Effector CD4-positive, alpha-beta T cell (primary cell): ENCODE measurements at places on chromosomes 1 and 21.

DNA sequence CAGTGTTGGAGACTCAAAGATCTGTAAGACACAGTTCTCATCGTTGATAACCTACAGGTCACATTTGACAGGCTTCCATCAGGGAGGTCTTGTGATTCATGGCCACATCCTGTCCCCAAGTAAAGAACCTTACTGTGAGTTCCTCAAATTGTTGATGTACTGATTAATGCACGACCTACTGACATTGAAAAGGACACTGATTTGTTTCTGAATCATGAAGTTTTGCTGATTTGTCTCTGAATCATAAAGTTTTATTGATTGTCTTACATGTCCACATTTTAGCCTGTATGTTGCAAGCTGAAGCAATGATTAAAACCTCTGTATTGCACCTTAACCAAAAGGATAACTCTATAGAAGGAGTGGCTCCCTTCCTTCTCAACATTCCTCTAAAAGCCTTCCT lies 476.3 kb upstream of the RUNX1 start:
- no peak for DNase-seq

- no peak for DNase-seq
These were observed 5.4 kb downstream of the CD2 start for GRCh38 chr1:116759636-116760035.

DNA sequence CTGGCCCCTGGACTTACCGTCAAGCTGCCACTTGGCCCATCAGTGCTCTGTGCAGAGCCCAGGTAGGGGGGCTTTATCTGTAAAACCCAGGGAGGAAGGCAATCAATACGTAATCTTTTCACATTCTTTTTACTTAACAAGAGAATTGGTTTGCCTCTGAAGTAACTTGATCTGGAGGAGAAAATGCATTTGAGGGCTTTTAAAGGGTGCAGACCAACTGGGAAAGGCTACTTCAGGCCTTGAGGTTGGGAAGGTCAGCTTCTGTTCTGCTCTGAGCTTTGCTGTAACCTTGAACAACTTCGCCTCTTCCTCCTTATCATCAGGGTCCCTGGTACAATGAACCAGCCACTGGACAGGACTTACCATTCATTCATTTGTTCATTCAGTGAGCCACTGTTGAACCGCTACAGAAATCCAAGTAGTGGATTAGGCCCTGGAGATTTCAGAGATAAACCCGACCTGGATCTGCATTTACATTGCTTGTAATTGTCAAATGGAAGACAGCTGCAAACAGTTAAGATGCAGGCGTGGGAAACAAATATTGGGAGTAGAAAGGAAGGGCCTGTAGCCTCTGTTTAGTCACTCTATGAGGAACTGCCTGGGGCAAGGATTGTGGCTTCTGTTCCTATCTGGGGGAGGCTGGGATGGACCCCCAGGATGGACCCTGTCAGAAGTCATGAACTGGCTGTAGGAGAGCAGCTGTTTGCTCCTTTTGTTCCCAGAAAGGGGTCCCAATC lies 90.9 kb downstream of the MAN1C1 start:
- DNase-seq: no peak

- DNase-seq: no peak
These were observed 55.3 kb downstream of the RRAGC start for GRCh38 chr1:38804062-38804886.

GRCh38 chr1:1433804-1434130 lies 1.7 kb upstream of the VWA1 start:
- DNase-seq: no peak

DNA sequence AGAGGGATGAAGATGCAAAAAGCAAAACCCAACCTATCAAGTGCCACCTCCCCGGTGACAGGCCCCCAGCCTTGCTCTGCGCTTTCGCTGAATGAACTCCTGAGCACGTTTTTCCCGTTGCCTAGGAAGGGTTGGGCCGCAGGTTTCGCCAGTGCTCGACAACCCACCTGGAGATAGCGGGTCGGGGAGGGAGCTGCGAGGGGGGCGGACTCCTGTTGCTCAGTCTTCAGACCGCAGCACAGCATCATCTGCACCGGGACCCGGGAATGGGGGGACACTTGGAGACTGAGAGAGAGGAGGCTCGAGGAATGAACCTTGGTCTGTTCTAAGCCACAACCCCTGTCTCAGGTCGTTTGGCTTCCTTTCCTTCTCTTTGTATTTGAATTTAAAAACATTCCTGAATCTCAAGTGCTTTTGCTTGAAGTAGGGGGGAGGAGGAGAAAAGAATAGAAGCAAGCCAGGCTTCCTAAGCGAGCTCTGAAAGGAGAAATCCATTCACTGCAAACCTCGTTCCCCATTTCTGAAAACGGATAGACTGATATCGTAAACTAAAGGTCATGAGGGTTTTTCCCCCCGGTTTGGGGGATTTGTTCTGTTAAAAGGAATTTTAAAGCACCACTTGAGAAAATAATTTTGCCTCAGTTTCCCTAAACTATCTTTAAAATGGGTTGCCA lies 1.2 kb downstream of the AK5 start:
- DNase-seq: no peak

DNA sequence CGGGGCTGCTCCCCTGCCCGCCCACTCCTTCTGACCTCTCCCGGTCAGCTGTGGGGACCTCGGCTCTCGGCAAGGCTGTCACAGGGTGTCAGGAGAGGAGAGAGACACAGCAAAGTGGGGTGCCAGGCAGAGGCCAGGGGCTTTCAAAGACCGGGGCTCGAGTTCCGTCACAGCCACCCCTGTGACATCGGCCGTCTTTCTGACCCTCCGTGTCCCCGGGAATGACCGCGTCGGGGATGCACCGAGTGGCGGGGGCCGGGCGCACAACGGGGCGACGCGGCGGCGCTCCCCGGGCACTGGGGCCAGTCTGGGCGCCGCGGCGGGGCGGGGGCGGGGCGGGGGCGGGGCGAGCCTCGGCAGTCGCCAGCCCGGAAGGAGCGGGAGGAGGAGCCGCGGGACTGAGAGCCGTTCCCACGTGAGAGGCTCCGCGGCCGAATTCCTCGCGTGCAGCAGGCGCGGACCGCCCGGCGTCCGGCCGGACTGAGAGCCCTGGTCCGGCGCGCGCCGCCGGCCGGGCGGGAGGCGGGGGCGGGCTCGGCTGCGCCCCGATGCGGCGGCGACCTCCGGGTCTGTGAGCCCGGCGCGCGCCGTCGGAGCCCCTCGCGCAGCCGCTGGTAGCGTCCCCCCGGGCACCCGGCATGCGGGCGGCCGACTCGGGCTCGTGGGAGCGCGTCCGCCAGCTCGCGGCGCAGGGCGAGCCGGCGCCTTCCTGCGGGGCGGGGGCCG lies 229.7 kb upstream of the TMEM51 start:
- no peak for DNase-seq

GRCh38 chr1:22533244-22533895 lies 29.9 kb upstream of the EPHA8 start:
- no peak for DNase-seq

GRCh38 chr21:38256599-38257302 lies at the start of gene KCNJ15:
Gene KCNJ15 (plus strand): TSS chr21:38256991. CDS start chr21:38299262, 42,271 bp downstream.
- no peak for DNase-seq

DNA sequence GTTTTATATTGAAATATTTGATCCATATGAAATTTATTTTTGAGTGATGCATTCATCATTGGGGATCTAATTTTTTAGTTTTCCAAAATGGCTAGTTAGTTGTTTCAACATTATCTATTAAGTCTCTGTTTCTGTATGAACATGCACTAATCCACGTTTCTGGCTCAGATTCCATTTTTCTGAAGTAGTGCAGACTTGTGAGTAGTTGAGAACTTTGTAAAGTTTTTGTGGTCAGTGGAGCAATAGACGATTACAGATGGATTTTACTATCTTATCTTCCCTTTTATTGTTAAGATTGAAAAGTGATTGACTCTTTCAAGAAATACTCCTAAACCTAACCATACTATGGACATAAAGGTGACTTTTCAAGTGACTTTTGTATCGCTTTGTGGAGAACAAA lies 16.7 kb downstream of the SOAT1 start:
- no peak for DNase-seq
